Thyroid gland (tissue), 4 donors: ENCODE measurements at places on chromosomes 1 and 21. TPM values are rescaled to one million over a fixed set of nuclear protein-coding genes. Genes with fewer than 3 reads are reported as not detected.

TEX35 gene
- total RNA-seq, result not detected

DNA sequence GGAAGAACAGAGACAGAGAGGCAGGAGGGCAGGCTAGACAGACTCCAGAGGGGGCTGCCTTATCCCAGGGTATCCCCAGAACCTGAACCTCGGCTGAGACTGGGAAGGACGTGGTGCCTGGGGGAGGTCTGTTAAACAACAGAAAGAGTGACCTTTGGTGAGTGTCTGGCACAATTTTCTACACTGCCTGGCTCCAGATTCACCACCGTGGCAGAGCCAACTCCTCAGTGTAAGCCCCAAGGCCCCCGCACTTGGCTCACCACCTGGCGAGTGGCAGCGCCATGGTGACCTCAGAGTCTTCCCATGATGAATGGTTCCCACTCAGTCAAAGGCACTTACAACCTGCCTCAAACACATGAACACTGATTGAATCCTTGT, 6.5 kb downstream of the RD3 start:
- no peak for DNase-seq

GRCh38 chr1:97906567-97907241, 14.1 kb downstream of the DPYD start:
- no peak for DNase-seq

DNA sequence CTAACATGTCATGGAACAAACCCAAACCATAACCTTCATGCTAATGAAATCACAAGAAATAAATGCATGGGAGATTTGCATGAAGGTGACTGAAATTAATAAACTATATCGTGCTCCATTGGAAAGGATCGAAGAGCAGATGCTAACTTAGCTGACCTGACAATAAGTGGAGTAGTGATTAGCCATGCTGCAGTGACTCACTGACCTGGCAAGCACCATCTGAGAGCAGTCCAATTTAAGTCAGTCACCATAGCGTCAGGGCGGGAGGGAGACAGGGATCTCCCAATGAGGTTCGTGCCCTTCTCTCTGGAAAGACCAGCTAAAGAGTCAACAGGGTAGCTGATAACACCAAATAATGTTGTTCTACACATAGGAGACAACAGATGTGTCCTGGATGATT, 21.5 kb downstream of the OLIG2 start:
- DNase-seq, result no peak

DNA sequence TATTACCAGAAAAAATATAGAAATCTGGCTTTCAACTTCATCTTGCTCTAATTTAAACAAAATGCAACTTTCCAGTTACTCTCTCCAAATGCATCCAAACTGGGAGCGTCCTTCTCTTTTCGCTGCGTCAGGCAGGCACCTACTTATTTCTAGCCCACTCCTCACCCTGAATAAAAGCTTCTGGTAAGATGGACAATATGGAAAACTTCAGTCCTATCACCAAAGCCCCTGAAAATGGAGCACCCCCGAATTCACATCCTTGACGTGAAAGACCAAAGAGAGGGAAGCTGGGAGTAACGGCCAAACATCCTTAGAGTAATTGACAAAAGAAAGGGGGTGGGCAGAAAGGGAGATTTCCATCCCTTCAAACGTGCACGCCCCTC, 5.5 kb upstream of the PROX1 start:
- no peak for DNase-seq

DNA sequence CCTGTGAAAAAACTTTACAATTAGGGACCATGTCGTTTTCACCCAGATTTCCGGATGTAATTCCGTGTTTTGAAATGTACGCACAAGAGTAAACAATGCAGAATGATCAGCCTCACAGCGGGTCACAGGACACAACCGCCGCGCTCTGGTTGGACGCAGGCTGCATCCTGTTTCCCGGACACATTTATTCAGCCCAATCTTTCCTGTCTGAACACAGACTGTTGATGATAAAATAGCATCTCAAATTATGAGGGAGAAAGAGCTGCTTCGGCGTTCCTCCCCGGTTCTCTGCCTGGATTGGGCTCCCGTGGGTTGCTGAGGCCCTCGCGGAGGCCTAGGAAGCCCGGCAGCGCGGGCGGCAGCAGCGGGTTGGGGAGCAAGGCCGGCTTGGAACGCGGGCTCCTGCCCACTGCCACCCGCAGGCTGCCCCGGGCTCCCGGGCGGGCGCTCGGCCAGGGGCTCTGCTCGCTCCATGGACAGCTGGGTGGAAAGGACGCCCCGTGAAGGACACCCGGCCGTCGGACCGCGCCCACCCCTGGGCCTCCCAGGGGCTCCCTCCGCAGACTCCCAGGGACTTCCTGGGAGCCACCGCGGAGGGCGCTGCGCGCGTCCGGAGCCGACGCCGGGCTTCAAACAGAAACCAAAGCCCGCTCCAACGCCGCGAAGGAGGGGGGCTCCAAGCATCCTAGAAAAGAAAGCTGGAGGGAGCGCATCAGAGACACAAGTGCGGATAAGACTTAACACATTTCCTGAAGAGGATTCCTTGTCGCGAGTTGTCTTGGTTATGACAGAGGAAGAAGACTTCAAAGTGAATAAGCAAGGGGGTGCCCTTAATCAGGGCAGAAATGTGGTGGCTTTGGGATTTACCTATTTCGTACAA, 122.3 kb downstream of the ESRRG start:
- DNase-seq, result peak; percentile 79

GRCh38 chr1:200909071-200909470, 14.4 kb downstream of the INAVA start:
- DNase-seq, result no peak

DNA sequence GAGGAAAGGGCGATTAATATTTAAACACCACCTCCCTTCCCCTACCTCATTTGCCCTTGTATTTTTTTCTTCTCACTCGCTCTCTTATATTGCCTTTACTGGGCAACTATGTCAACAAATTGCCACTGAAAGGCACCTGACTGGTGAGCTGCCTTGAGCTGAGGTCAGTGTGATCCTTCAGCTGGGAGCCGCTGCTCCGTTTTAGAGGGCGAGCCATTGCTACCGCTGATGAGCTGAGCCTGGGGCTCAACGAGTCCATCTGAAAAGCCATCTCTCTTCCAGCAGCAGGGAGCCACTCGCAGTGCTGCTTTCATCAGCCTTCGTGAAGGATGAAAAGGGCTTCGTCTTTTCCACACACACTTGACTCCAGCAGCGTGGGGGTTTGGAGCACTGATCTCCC, 108.0 kb upstream of the KIF26B start:
- DNase-seq, result peak; percentile 56

GRCh38 chr1:246139745-246140182, 367.3 kb downstream of the SMYD3 start:
- DNase-seq, result no peak

DNA sequence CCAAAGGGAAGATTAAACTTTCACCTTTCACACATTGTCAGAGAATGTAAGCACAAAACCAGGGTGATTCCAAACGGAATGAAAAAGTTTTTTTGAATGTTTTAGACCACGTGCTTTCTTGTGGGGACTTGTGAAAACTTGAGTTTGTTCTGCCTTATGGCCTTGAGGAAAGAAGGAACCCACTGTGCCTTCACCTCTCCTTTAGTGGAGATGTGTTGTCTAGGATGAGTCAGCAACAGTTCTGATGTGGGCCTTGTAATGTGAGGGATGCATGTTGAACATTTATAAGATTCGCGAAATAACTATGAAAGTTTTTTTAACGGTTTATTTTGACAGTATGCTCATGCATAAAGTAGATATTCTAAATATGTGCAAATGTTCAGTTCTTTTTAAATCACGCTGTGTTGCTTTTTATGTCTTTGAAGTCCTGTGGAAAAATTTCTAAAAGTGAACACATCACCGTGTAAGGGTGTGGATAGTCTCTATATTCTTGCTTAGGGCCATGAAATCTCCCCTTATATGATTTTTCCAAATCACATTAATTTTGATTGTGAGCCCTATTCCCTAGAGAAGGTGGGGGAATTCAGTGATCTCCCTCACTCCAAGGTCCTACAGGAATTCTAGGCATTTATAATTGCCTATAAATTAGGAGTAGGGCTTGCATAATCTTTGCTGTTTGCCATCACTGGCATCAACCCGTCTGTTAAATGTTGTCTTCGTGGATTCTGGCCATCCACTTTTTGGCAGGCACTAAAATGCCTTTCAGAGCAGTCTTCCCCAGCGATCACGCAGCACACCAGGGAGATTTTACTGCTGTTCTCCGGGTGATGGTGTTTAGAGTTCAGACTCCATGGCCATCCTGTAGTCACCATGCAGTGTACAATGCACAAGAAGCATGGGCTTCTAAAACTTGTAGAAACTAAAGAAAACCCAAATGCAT, 47.4 kb downstream of the PLA2G4A start:
- no peak for DNase-seq
